ENCODE measurements at places on chromosomes 3 and 15.

GRCh38 chr3:103794656-103795055 lies 1359.8 kb downstream of the ZPLD1 start:
- no peak for DNase-seq

- DNase-seq, result no peak
These were observed 249.5 kb downstream of the NAALADL2 start for GRCh38 chr3:175108613-175109151.

DNA sequence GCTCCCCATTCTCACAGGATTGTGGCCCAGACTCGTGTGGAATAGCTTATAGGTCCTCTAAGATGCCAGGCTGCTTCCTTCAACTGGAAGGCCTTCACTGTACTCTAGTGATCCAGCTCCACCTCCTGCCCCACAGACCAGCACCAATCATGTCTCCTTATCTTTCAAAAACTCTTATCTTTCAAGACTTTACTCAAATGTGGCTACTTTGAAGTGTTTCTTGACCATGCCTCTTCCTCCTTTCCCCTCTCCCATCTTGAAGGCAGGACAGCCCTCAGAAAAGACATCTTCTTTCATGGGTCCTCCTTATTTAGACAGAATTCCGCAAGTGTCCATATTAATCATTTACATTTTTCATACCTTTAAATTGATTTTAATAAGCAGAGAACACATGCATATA lies 142.3 kb downstream of the CHST2 start:
- DNase-seq, result no peak

GRCh38 chr3:193665370-193665989 lies 72.5 kb downstream of the OPA1 start:
- DNase-seq, result no peak

DNA sequence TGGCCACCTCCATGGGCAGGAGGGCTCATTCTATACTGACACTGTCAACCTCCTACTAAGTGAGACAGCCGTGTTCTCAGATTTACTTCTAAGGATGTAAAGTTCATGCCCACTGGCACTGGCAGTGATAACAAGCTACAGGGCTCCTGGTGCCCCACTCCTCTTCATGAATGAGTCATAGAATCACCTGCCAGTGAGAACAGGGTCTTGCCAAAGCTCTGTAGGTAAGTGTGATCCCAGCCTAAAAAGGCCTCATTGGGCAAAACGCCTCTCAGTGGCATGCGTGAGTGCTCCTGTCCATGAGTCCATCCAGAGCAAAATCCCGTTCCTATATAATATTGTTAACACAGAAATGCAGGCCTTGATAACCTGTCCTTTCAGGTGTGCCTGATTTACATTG lies 17.4 kb downstream of the PXYLP1 start:
- no peak for DNase-seq
